Umbilical cord (tissue), 2 donors: ENCODE measurements at places on chromosomes 5 and 9.

DNA sequence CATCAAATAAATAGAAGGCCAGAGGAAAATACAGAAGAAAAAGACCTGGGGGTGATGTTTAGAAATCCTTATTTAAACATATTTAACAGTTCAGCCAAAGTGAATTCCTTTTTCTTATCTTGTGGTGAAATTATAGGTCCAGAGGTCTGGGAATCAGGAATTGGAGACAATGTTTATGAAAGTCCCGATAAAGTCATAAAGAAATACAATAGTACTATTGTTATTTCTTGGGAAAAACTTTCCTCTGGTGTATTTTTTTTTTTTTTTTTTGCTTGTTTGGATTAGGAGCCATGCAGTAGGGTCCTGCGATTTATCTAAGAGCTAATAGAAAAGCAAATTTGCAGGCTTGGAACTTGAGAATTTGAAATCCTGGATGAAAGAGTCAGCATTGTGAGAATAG, 426 bp downstream of the C7 start:
- DNase-seq, result no peak

- DNase-seq, result no peak
Measured at GRCh38 chr9:136170006-136170901, 34.7 kb downstream of the LHX3 start.

DNA sequence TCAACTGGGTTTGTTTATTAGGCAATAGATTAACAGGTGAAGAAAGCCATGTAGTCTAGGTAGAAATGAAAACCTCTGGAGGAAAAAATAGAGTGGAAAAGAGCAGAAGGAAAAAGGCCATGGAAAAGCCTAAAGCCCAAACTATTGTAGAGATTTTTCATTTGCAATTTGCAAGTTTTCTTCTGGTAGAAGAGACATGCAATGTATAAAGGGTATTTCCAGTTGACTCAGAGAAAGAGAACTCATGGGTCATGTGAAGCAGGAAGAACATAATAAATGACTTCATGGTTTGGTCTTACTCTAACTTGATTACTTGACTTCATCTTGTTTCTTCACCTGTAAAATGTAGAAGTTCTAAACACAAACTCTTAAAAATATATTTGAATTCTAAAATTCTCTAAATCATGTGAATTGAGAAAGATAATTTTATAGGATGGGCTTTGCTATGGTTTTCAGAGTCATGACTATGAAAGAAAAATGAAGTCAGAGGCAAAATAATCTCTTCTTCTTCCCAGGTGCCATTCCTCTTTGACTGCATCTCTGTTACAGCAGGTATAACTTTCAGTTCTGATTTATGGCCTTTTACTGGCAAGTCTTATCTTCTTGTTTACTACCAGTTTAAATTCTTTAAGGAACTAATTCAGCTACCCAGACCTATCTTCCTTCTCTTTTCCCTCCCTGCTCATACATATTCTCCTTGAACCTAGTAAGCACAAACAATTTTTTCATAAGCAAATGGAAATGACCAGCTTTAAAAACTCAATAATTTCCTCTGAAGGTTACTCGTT, 47.7 kb upstream of the TMC1 start:
- DNase-seq, result no peak

- DNase-seq, result no peak
Measured at GRCh38 chr5:41191249-41191648, 22.1 kb downstream of the C6 start.

- no peak for DNase-seq
Measured at GRCh38 chr9:93446073-93446472, 5.4 kb upstream of the FAM120A start.

DNA sequence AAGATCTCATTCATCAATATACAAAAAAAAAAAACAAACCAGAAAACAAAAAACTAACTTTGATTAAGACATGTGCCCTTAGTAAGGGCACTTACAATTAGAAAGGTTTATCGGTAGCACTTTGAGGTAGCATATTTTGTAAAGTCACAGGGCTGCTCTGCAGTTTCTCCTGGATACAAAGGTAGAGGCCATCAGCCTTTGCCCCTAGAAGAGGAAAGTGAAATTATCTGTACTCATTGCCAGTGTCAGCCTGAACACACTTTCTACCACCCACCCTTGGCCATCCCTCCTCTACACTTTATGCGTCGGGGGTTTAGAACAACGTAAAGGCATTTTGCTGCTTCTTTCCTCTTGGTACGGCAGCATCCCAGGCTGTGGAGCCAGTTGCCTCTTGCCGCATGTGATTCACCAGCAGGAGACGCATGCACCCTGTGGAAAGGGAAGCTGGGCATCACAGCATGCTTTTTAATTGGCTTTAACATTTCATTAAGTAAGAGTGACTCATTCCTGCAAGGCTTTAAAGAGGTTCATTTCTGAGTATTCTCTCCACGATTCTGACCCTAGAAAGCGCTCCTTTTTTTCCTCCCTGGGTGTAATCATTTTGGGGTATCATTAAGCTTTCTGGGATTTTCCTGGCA, 84.6 kb downstream of the CEMIP2 start:
- peak; percentile 40 for DNase-seq

- DNase-seq, result peak; percentile 19
Measured at GRCh38 chr9:92600462-92601261, 64.9 kb upstream of the ECM2 start.

DNA sequence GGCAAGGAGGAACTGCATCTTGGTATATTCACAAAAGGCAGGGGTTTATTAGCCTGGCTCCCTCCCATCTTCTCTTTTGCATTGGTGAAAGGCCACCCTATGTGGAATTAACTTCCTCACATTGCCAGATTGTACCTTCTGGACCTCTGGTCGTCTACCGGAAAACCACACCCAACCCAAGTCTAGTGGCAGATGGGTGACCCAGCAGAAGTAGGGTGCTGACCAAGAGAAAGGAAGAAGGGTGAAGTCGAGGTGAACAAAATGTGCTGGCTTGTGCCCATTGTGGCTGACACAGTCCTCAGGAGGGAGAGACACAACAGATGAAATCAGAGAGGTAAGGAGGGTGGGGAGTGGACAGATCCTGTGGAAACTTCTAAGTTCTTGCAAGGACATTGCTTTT, 39.8 kb upstream of the DAP start:
- no peak for DNase-seq

DNA sequence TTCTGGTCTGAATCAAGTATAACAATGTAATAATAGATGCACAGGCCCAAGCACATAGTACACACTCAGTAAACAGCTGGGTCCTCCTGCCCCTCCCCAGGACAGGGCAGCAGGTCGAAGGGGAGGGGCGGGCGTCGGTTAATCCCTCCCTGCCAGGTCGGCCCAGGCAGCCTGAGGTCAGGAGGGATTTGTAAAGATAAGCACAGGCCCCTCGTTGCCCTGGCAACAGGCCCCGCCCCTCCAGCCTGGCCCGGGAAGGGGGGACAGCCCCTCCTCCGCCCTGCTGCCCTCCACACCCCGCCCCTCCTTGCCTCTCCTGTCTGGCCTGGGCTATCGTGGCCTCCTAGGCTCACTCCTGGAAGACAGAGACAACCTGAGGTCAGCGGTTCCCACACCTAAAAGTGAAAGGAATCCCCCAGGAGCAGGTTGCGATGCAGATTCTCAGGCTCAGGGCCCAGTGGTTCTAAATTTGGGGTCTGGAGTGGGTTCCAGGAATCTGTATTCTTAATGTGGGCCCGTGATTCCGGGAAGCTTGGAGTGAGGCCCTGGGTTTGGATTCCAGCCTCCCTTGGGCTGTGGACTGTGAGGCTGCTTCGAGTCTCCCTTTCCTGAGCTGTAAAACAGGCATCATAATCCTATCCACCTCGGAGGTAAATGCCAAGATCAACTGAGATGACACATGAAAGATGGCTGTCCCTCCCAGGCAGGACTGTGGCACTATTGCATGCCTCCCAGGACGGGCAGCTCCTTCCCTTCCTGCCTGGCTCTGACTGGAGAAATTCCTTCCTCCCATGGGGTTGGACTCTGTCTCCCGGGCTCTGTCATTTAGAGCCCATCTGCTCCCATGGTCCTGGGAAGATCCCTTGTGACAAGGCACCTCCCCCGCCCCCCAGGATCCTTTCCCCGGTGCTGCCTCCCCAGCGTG, 4.4 kb downstream of the CRB2 start:
- peak; percentile 85 for DNase-seq

GRCh38 chr5:26649000-26649399, 389.4 kb downstream of the CDH9 start:
- no peak for DNase-seq

DNA sequence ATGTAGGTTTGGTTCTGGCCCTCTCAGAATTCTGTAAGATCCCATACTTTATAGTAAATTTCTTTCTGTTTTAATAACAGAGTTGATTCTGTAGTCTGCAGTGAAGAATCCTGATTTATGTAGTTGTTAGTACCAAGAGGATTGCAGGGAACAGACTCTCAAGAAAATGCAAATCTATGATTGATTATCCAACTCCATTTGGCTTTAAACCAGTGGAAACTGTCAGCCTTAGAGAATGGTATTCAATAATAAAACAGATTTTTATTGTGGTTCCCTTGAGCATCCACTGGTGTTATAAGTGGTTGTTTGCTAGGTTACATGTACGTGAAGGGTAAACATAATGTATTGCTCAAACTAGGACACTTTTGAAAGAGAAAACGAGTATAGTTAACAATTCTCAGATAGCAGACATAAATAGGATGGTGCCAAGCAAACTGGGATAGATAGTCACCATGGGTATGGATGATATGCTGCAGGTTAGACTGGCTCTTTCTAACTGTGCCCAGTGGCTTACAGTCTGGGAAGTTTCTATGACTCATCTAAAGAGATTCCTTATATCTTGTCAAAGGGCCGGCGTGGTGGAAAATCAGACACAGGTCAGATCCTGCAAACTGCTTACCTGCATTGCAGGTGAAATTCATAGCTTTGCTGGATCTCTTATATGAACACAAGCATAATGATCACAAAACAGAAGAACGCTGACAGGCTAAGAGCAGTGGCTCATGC, 41.7 kb upstream of the RPS23 start:
- no peak for DNase-seq

GRCh38 chr9:68802525-68803015, 97.5 kb downstream of the PIP5K1B start:
- DNase-seq, result no peak

GRCh38 chr9:104025945-104026344, 68.2 kb upstream of the SMC2 start:
- no peak for DNase-seq

DNA sequence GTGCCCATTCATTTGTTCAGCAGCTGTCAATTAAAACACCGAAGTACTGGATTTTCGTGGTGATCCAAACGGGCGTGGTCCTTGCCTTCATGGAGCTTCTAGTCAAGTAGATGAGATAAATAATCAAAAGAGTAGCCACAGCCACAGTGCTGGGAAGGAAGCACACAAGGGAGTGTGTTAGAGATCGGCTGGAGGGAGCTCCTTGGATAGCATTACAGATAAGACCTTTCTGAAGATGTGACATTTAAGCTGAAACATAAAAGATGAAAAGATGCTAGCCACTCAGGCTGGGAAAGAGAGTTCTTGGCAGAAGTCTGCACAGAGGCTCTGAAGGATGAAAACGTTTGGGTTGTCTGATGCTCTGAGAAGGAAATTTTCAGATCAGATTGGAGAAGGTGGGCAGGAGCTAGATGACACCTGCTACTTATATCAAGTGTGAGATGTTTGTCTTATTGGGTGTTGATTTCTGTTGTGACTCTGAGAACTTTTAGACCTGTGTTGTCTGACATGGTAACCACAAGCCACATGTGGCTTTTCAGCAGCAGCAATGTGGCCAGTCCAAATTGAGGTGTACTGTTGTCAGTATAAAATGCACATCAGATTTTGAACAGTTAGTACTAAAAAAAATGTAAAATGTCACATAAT, 123.9 kb downstream of the TLE4 start:
- no peak for DNase-seq
